C1 segment of cervical spinal cord (tissue), 14 donors: ENCODE measurements at places on chromosomes 13 and 19.

- no peak for DNase-seq
These were observed 473 bp upstream of the SCN1B start for GRCh38 chr19:35029737-35030256.

DNA sequence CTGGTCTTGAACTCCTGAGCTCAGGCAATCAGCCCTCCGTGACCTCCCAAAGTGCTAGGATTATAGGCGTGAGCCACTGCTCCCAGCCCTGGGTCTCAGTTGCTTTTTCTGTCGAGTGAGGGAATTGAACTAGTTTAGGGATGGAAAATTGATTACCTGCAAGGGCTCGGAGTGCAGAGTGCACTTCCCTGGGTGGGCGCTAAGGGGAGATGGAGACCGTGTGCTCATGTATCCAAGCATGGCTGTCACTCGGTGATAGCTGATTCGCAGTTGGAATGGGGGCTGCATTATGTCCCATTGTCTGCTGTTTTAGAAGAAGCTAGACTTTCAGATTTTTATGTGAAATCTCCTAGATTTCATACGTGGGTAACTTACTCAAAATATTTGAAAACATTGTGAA, 139.9 kb upstream of the RFC3 start:
- DNase-seq: no peak

DNA sequence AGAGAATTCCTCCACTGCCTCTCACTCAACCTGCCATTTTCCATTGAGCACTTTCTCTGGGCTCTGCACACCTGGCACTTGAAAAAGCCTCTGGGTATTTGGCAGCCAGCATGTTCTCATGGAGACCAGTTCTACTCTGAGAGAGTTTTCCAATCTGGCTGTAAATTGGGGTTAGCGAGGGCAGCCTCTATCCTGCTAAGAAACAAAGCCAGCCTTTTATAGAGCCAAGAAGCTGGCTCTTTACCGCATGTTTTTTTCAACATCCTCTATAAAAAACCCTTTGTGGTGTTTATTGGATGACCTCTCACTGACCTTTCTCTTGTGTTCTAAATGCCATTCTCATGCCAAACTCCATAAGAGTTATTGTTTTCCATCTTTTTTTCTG, 52.6 kb upstream of the RCBTB2 start:
- DNase-seq: no peak

DNA sequence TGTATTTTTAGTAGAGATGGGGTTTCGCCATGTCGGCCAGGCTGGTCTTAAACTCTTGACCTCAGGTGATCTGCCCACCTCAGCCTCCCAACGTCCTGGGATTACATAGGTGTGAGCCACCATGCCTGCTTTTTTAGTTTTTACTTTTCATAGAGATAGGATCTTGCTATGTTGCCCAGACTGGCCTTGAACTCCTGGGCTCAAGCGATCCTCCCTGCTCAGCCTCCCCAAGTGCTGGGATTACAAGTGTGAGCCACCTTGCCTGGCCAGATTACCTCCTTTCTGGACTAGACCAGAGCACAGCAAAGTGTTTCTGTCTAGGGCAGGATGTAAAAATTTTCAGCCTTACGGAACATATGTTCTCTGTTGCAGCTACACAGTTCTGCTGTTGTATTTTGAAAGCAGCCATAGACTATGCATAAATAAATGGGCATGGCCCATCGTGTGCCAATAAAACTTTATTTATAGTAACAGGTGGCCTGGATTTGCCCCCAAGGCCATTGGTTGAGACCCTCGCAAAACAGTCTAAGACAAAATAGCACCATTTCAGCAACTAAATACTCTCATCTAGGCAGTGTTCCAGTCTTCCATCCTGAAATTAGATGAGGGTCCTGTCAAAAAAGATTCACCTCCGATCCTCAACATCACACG, 36.0 kb downstream of the GNG7 start:
- no peak for DNase-seq

- no peak for DNase-seq
These were observed 822 bp upstream of the ZBTB7A start for GRCh38 chr19:4067396-4068046.
